ENCODE measurements at places on chromosomes 11 and 22.

GRCh38 chr11:118086913-118087768, at the start of gene SMIM35:
Gene SMIM35 (minus strand): TSS chr11:118086963. CDS start chr11:118086757, 206 bp downstream.
- no peak for DNase-seq

DNA sequence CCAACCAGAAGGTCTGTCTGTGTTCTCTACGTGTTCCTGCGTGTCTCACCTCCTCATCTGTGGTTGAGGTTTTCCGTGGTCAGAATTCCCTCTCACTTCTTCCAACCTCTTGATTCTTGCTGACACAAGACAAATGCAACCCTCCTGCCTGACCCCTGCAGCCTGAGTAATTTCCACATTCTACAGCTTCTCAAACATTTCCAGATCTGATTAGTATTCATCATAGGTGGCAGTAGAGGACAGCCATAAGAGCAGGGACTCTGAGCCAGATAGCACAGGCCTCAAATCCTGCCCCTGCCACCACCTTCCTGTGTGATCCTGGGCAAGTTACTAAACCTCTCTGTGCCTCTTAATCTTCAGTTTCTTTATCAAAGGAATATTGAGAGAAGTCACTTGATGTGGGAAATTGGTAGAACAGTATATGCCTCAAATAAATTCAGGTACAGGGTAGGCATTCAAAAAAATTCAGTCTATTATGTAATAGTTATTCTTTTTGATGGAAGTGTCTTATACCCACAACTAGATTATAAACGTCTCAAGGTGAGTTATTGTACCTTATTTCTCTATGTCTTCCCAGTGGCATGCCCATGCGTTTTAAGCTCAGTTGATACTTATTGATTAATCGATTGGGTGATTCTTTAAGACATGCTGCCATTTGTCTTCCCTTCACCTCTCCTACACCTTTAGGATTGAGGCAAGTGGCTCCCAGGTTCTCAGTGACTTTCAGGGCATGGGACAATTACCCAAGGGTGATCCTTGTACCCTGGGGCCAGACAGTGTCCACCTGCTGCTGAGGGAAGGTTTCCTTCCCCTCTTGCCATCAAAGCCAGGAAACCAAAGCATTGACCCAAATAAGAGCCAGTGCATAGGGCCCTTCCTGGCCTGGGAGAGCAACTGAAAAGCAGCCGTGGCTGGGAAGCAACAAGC, 19.6 kb downstream of the POU2AF1 start:
- no peak for DNase-seq

DNA sequence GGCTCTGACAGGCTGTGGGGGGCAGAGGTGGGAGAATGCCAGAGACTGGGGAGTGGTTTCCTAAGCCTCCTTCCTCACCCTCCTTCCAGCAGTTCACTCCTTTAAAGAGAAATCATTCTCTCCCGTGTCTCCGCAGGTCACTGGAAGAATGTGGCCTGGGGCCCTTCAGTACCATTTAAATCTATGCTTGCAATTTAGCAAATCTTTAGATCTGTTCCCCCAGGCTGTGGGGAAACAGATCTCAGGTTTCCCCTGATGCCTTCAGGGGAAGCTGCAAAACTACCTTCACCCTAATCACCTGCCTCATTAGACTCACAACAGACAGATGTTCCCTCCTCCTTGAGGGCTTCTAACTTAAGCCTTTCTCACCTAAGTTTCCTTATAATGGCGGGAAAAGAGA, 55.3 kb downstream of the KIRREL3 start:
- DNase-seq, result no peak

DNA sequence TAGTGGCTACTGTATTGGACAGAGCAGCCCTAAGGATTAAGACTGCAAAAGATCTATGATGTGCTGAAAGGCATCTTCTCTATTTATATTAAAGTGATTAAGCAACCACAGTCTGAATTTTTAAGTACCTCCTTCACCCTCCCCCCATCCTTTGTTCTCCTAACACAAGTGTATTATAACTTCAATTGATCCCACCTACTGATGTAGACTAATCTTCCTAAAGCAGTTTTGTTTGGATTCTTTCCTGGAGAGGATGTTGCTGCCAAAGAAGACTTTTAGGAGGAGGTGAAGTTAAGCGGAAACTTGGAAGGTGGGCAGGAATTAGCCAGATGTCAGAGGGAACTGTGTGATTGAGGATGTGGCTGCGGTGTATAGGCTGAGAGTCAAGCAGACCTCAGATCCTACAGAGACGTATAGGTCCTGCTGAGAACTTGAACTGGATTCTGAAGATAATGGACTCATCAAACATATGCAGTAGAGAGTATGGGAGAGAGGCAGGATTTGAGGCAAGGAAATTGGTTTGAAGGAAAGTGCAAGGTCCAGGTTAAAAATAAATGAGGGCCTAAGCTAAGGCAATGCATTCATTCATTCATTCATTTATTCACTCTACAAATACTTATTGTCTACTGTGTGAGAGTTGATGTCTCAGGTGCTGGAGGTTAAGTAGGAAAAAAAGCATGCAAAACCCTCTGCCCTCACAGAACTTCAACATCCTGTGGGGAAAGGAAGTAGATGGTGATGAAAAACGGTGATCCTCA, 5.2 kb upstream of the RASSF10 start:
- DNase-seq, result no peak

GRCh38 chr11:747158-748006, at the start of gene TALDO1:
Gene TALDO1 (plus strand): TSS chr11:747464. CDS start chr11:747482, 18 bp downstream.
- peak; percentile 62 for DNase-seq

DNA sequence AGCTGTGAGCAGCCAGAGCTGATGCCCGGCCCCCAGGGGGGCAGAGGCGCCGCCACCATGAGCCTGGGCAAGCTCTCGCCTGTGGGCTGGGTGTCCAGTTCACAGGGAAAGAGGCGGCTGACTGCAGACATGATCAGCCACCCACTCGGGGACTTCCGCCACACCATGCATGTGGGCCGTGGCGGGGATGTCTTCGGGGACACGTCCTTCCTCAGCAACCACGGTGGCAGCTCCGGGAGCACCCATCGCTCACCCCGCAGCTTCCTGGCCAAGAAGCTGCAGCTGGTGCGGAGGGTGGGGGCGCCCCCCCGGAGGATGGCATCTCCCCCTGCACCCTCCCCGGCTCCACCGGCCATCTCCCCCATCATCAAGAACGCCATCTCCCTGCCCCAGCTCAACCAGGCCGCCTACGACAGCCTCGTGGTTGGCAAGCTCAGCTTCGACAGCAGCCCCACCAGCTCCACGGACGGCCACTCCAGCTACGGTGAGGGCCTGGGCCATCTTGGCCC, 6.1 kb downstream of the CDC42EP1 start:
- DNase-seq, result no peak

DNA sequence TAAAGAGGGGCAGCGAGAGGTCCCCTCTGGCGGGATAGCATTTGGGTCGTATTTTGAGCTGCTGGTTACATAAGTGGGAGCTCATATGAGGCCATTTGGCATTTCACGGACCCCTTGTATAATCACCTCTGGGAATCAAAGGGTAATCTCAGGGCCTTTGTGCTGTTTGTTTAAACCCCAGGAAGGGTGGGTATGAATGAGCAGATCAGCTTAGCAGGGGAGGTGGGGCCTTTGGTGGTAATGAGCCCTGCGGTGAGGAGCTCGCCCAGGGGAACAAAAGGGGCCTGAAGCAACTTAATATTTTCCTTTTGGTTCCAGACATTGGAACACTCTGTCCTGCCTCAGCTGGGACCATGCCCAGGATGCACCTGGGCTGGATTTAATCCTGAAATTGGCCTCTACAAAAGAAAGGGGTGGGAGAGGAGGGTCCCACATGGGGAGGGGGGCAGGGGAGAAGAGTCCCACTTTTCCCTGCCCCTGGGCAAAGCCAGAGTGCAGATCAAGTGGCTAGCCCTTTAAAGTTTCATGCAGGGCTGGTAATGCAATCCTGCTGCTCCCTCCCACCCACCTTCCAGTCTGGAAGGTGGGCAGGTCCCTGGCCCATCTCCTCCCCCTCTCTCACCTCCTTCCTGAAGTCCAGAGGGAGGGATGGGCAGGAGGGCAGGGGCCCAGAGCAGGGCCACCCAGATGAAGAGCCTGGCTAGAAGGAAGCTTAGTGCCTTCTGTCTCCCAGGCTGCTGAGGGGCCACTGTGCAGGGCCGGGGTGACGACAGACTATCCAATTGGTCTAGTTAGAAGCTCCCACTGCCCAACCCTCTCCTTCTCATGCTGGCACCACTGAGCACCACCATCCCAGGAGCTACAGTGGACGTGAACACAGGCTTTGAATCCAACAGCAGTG, 10.5 kb downstream of the TSKU start:
- DNase-seq, result no peak

DNA sequence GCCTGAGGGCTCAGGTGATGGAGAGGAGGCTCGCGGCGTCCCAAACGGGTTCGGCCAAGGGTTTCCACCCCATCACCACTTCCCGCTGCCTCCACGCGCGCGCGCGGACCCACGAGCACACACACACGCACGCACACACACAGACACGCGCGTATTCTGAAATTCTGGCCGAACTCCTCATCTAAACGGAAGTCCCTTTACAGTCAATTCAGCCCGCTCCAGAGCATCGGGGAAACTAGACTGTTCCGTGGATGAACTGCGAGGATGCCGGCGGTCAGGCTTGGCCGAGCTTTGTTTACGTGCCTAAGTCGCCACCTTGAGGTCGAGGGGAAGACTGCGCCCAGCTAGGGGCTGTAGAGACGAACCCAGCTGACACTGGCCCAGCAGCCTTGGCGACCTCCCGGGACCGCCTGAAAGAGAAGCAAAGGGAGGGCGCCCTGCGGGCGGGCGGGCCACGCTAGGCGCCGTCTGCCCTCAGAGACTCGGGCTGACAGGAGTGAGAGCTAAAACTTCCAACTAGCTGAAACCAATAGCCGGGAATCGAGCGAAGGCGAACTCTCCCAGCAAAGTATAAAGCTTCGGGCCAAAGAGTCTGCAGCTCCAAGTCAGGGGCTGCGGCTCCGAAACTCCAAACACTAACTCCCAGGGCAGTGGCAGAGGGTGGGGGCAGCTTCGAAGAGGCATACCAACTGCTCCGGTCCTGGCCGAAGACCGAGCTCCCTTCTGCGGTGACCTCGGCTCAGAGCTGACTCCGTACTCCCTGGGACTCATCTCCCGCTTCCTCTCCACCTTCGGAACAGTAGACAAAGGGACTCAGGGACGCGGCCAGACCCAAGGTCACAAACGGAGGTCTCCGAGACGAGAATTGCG, 124.7 kb upstream of the C11orf58 start:
- peak; percentile 37 for DNase-seq

- DNase-seq, result no peak
Measured at GRCh38 chr11:101429703-101430540, 153.9 kb downstream of the TRPC6 start.

DNA sequence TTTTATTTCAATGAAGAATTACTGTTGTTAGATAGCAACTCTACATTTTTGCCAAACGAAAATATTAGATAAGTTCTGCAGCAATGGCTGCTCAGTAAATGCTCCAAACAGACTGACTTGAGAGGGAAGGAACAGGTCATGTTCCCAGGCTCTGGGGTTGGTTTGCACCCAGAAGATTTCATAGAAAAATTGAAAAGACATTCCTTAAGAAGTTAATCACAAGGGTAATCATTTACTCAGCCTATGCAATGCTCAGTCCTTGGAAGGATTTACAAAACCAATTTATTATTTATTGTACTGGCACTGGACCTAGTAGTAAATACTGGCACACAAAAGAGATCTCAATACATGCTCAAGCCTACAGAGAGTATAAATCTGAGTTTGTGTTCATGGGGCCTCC, 179.1 kb upstream of the MTNR1B start:
- DNase-seq, result no peak

GRCh38 chr11:125330462-125331325, 165.4 kb downstream of the FEZ1 start:
- DNase-seq, result no peak
